ENCODE measurements at places on chromosomes 11 and 22. TPM values are rescaled to one million over a fixed set of nuclear protein-coding genes. Genes with fewer than 3 reads are reported as not detected.

DNA sequence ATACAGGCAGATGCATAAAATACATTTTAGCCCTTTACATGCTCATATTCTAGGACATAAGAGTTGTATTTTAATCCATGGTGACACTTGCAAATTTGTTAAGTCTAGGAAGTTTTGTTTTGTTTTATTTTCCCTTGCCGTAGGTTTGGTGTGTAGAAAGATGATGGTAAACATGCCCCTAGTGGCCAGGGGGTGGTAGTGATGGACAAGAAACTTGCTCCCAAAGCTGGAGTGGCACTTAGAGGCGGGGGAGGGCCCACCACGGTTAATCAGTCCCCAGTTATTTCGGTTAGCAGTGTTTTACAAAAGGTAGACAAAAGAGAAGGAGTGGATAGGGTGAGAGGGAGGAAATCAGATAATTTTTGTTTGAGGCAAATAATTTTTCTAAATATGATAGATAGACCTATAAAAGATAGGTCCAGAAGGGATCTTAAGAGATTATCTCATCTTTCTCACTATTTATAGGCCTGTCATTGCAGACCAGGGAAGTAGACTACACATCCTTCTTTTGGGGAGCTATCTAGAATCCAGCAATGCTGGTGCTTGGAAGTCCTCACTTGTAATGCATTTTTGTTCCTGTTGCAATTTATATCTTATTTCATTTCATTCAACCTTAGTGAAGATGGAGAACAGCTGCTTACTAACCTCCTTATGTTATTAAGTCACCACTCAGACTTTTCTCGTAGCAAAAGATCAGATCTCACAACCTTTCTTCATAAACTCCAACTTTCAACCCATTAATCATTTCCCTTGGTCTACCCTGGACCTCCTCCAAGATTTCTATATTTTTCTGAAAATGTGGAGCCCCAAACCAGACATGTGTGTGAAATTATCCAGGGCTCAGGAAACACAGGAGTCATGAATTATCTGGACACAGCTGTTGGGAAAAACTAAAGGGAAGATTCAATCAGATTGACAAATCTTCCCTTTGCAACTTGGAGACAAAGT is 5.9 kb upstream of the BDNF start:
- DNase-seq: no peak
- H3K27me3 ChIP-seq: peaks cover 5% of the 10 kb centered on the region
- H3K27ac ChIP-seq: no peak overlapping the region
- H3K4me1 ChIP-seq: peaks cover 8% of the 10 kb centered on the region

DNA sequence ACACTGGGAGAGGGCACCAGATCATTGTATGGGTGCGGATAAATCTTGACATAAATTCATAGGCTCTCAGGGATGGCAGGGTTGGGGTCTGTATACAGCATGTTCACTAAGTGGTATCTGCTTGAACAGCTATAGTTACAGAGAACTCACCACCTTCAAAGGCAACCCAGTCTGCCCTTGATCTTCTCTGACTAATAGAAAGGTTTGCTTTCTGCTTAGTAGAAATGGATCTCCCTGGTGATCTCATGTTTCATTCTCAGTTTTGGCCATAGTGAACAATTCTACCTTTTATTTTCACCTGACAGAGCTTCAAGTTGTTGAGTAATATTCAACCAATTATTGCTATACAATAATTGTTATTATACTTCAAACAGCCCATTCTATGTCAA is 32.4 kb downstream of the CNTF start:
- peaks cover 4% of the 10 kb centered on the region for H3K4me1 ChIP-seq
- H3K27ac ChIP-seq: no peak overlapping the region
- no peaks in the 10 kb centered on the region for H3K36me3 ChIP-seq
- no peak for DNase-seq
- no peak overlapping the region for H3K4me3 ChIP-seq
- H3K27me3 ChIP-seq: no peaks in the 10 kb centered on the region

GRCh38 chr11:2528301-2529050 is 83.7 kb downstream of the KCNQ1 start:
- DNase-seq: peak; percentile 81
- peaks cover 17% of the 10 kb centered on the region for H3K4me1 ChIP-seq
- H3K27ac ChIP-seq: peak overlapping the region; percentile 74

GRCh38 chr11:63817758-63818498 is 4.7 kb downstream of the SPINDOC start:
- peaks cover 7% of the 10 kb centered on the region for H3K4me1 ChIP-seq
- no peak for DNase-seq
- no peaks in the 10 kb centered on the region for H3K27me3 ChIP-seq
- no peak overlapping the region for H3K4me3 ChIP-seq
- peaks cover 47% of the 10 kb centered on the region for H3K36me3 ChIP-seq
- no peak overlapping the region for H3K27ac ChIP-seq

Gene PANX3
- not detected for total RNA-seq

Gene KCNQ1
- total RNA-seq: 66.4 TPM

Gene PATE4
- not detected for total RNA-seq

DNA sequence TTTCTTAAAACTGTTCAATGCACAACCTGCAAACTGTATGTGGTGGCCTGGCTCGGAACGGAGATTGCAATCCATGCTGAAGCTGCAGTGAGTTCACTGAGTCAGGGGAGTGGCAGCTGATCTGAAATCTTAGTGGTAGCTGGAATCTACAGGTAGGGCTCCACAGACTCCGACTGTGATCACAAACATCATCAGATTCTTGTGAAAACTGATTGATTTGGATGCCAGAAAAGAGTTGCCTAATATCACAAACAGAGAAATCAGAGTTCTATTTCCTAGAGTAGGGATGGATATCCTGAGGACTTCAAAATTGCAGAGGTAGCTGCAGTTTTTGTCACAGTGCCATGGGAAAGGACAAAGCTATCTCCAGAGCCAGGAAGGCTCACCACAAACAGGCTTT is 57.5 kb upstream of the SC5D start:
- no peak overlapping the region for H3K4me3 ChIP-seq
- DNase-seq: no peak
- H3K27me3 ChIP-seq: no peaks in the 10 kb centered on the region
- H3K36me3 ChIP-seq: no peaks in the 10 kb centered on the region
- no peak overlapping the region for H3K27ac ChIP-seq

DNA sequence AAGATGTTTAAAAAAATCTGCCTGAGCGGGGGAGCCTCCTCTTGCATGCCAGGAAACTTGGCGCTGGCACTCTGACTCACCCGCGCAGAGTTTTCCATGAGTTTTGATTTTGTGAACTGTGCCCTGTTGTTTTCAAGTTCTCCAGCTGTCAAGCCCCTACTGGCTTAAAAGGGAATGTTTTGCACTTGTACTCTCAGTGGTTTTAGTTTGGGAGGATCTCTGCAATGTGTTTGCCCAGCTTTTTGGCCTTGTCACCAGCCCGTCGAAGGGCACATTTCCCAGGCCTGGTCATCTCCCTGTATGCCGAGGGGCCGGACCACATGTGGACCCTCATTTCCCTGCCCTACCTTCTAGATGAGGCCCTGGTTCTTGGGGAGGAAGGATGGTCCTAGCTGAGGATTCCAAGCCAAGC is 12.2 kb downstream of the MRGPRF start:
- H3K27me3 ChIP-seq: no peaks in the 10 kb centered on the region
- H3K27ac ChIP-seq: peak overlapping the region; percentile 49
- H3K36me3 ChIP-seq: no peaks in the 10 kb centered on the region

Gene TRIM49
- total RNA-seq: not detected

GRCh38 chr22:22025320-22026156 is 43.0 kb upstream of the TOP3B start:
- peak overlapping the region; percentile 38 for H3K27ac ChIP-seq
- no peaks in the 10 kb centered on the region for H3K36me3 ChIP-seq
- no peak for DNase-seq
- peak overlapping the region; percentile 10 for H3K4me3 ChIP-seq

- H3K27ac ChIP-seq: no peak overlapping the region
- no peaks in the 10 kb centered on the region for H3K4me1 ChIP-seq
- H3K4me3 ChIP-seq: no peak overlapping the region
- no peak for DNase-seq
These were observed 207.2 kb upstream of the PGR start for GRCh38 chr11:101336858-101337257.

DNA sequence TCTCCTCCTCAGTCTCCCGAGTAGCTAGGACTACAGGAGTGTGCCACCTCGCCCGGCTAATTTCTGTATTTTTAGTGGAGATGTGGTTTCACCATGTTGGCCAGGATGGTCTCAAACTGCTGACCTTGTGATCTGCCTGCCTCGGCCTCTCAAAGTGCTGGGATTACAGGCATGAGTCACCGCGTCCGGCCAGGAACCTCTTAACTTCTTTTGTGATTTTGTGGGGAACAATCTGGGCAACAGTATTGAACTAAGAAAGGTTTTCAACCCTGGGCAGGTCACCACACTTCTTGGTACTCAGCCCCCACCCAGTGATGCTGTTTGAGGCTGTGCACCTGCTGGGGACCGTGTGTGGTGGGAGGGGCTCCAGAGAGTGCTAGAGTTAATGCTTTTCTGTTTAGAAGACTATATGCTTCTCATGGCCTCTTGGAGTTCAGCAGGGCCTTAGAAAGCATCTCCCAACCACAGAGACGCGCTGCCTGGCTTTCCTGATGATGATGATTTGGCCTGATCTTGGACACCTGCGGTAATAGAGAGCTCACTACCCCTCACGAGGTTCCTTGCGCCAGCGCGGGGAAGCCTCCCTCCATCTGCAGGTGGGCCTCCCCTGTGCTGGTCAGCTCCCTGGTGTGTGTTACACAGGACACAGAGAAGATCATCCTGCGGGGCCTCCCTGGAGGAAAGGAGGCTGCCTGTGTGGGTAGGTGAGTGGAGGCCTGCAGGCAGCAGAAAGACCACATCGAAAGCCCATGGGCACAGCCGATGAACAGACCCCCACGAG is 1.2 kb downstream of the DENND6B start:
- H3K27ac ChIP-seq: no peak overlapping the region
- H3K4me3 ChIP-seq: no peak overlapping the region
- H3K36me3 ChIP-seq: no peaks in the 10 kb centered on the region
- no peaks in the 10 kb centered on the region for H3K27me3 ChIP-seq

DNA sequence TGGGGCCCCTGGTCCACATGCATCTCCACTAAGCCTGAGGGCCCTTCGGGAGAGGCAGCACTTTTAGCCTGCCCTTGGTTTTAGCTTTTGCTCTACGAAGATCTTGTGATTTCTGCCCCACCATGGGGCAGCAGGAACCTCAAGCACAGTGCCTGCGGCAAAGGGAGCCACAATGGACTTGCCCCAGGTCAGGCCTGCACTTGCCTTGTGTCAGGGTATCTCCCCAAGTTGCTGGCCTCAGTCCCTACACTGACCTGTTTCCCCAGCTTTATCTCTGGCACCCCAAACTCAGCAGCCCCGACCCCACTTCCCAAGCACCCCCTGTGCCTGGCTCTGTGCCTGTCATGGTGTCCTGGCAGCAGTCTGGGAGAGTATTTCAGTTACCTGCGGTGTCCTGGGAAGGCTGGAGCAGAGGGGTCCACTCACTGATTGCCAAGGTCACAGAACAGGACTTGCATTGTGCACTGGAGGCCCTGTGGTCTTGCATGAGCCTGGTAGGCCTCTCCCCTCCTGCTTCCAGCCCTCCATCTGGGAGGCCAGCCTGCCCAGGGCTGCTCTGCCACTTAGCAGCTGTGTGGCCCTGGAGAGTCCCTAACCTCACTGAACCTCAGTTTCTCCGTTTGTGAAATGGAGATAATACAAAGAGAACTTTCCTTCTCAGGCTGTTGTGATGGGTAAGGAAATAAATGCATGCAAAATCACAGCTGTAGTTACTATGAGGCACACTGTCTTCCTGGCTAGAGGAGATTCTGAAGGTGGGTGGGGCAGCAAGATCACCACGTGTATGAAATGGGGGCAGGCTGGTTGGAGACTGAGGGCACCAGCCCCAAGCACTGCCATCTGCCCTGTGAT is 3.6 kb upstream of the AIFM3 start:
- no peaks in the 10 kb centered on the region for H3K27me3 ChIP-seq
- DNase-seq: no peak
- H3K27ac ChIP-seq: no peak overlapping the region
- no peaks in the 10 kb centered on the region for H3K36me3 ChIP-seq
- H3K4me1 ChIP-seq: peaks cover 23% of the 10 kb centered on the region

Gene OR52A1
- not detected for total RNA-seq

DNA sequence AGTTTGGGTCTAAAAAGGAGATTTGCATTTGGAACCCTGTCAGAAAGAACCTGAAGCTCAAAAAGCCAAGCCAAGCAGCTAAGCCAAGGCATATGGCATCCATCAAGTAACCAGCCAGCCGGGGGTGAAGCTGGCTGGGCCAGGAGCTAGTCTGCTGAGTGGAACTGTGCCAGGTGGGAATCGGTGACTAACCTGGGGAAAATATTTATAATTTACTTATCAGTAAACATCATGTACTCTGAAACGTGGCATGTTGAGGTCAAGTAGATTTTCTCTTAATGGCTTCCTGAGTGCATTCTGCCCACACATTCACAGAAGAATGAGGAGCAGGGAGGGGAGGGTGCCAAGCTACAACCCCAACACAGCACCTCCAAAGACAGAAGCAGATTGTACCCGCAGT is 70.5 kb upstream of the SESN3 start:
- H3K36me3 ChIP-seq: no peaks in the 10 kb centered on the region
- H3K4me3 ChIP-seq: no peak overlapping the region
- no peaks in the 10 kb centered on the region for H3K27me3 ChIP-seq
- no peak overlapping the region for H3K27ac ChIP-seq
- DNase-seq: no peak

DNA sequence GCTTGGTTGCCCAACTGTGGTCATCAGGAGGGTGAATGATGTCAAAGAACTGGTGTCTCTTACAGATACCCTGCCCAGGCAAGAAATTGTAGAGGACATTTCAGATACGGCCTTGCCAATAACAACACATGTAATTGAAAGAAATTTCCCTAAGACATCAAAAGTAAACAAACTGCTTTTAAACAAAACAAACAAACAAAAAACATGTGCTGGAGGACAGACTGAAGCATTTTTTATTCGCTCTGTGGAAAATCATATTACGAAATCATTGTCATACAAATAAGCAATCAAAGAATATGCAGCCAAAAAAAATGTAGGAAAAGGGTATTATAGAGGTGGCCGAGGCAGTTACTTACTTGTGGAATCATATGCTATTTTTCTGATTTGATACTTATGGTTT is 52.1 kb upstream of the MYEOV start:
- no peak overlapping the region for H3K4me3 ChIP-seq
- no peaks in the 10 kb centered on the region for H3K36me3 ChIP-seq
- DNase-seq: no peak
- no peaks in the 10 kb centered on the region for H3K4me1 ChIP-seq
- no peaks in the 10 kb centered on the region for H3K27me3 ChIP-seq

Gene ABCC8
- total RNA-seq: 22.9 TPM

GRCh38 chr22:27222178-27222577 is 564.8 kb downstream of the MIAT start:
- H3K4me3 ChIP-seq: no peak overlapping the region
- no peaks in the 10 kb centered on the region for H3K4me1 ChIP-seq
- no peak overlapping the region for H3K27ac ChIP-seq

Gene CADM1
- 4.2 TPM for total RNA-seq

DNA sequence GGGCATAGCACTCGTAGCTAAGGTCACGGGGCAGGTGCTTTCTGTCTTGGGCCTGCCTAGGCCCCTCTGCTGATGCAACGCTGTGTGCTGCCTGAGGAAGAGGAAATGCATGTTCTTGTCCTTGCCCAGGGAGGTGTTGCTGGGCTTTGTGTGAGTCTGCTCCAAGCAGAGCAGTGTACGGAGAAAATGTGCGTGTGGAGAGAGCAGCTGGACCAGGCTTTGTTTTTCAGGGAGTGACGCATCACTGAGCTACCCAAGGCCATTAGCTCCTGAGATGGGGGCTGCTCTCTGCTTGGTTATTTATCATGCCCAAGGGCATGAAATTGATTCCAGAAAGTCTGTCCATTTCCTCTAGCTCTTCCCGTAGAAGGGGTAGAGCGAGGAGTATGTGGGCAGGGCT is 82.9 kb upstream of the THY1 start:
- DNase-seq: no peak
- no peaks in the 10 kb centered on the region for H3K4me1 ChIP-seq
- no peaks in the 10 kb centered on the region for H3K36me3 ChIP-seq
- no peak overlapping the region for H3K27ac ChIP-seq
- H3K4me3 ChIP-seq: no peak overlapping the region
- H3K27me3 ChIP-seq: no peaks in the 10 kb centered on the region

All from Peyer's patch (tissue), 4 donors.